Coronary artery (tissue), 2 donors: ENCODE measurements at places on chromosomes 4 and X.

DNA sequence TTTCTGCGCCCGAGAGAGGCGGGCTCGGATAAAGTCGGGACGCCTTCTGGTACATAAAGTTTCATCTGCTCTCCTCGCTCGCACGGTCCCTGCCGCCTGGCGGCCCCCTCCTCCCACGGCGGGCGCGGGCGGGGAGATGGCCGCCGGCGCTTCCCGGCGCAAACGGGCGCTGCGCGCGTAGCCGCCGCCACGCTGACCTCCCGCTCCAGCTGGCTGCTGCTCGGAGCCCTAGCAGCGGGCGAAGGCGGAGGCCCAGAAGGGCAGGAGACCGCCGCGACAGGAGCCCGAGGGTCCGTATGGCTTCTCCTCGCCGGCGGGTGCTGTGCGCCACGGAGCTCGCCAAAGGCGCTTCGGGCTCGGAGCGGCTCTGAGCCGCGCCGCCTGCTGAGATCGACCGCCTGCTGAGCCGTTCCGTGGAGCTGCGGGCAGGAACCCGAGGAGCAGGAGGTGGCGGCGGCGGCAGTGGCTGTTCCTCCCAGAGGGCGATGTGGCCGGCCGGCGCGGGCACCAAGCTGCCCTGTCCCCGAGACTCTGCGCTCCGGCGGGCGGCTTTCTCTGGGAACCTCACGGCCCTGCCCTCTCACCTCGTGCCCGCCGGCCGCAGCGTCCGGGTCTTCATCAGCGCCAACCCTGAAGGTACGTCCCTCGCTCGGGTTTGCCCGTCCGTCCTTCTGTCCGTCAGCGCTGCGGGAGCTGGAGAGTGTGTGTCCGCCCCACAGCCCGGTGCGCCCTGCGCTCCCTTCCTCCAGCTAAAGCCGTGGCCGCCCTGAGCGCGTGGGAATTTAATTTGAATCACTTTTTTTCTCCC, at the start of gene NWD2:
Gene NWD2, plus strand, starts transcription at position 161 of the 808 bp plus-strand sequence. Its CDS starts 325 bp downstream, at position 486.
- DNase-seq: no peak

DNA sequence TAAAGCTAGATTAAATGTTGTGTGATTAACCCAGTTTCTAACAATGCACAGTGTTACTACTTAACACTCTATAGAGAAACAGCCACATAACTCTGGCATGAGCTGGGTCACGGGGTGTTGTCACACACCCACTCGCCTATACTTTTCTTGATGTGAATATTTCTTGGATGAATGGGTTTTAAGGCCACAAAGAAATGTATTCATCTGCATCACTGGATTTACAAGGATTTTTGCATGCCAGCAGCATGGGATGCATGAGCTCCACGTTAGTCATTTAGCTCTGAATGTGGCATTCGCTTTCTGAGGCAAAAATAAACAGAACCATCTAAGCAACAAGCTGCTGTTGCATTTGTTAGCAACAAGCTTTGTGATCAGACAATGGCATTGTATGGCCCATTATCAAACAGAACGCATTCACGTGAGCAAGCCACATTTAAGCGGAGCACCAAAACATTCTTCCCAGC, 89.7 kb downstream of the LRP2BP start:
- no peak for DNase-seq

DNA sequence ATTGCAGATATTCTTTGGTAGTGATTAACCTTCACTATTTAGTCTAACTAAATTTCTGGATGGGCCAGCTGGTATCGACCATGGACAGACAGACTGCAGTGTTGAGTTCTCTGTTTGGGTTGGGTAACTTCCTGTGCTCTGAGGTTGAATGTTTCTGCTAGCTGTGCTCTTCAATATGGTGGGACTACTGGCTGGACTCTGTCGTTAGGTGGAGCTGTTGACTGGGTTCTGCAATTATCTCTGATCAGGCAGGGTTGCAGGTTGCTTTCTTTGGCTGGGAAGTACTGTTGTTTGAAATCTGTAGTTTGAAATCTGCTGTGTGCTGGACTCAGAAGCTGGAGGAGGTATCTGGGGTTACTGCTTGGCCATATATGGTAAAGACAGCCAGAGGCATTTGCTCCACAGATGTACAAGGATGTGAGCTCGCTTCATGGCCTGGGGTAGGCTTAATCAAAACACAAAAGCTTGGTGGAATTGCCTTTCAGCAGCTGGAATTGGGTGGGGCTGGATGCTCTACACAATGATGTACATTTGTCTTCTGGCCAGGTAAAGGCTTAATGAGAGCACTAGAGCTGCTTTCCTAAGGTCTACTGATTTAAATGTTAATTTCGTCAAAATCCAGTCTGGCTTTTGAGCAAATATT, 1472.0 kb downstream of the FAM133A start:
- no peak for DNase-seq

DNA sequence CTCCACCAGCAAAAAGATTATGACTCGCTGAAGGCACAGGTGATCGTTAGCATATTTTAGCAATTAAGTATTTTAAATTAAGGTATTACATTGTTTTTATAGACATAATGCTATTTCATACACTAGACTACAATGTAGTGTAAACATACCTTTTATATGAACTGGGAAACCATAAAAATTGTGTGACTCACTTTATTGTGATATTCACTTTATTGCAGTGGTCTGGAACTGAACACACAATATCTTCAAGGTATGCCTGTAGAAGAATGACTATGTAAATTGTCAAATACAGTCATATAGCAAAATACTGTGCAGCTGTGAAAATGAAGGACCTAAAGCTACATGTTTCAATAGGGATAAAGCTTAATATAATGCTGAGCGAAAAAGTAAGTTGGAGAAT, 26.6 kb upstream of the MAML3 start:
- no peak for DNase-seq

DNA sequence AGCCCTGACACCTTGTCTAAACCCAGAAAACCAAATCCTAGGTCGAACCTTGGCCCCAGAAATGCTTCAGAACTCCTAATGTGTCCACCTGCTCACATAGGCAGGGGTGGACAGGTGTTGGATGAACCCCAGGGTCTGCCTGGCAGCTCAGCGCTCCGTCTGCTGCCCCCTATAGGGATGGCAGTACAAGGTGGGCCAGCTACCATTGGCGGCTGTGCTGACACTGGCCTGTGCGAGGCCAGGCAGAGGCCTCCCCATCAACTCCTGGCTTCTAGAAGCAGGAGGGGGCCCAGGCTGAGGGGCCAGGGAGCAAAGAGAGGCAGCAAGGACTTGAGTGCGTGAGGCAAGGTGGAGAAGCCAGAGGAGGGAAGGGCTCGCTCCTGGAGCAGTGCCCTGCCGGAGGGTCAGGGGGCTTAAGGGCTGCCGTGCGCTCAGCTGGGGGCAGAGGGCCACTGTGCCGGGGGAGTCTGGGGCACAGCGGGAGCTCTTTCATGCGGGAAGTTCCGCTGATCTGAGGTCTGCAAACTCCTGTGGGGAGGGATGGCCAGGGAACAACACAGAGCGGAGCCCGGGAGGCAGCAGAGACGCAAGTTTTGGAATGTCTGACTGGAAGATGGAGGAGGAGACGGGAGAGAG, 20.6 kb downstream of the CCNQ start:
- DNase-seq: no peak

DNA sequence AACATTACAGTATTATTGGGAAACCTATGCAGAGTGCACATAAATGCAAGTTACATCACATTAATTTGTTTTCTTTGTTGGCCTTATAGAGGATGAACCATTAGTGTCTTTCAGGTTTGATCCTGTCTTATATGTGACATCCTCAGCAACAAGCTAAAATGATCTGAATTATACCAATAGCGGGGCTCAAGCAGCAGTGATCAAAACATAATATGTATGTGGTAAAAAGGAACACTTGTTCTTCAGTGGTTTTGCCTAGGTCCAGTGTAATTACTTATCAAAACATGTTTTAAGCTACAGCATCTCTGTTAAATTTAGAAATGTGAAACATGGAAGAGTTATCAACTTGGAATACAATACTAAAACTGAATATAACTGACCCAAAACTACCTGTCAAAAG, 9.1 kb downstream of the TAF9B start:
- DNase-seq: no peak

GRCh38 chr4:137283737-137284136, 248.6 kb downstream of the PCDH18 start:
- no peak for DNase-seq

- no peak for DNase-seq
Observed at GRCh38 chrX:43876680-43877079, 5.6 kb downstream of the MAOB start.

GRCh38 chr4:61036071-61036684, 163.9 kb upstream of the ADGRL3 start:
- no peak for DNase-seq

DNA sequence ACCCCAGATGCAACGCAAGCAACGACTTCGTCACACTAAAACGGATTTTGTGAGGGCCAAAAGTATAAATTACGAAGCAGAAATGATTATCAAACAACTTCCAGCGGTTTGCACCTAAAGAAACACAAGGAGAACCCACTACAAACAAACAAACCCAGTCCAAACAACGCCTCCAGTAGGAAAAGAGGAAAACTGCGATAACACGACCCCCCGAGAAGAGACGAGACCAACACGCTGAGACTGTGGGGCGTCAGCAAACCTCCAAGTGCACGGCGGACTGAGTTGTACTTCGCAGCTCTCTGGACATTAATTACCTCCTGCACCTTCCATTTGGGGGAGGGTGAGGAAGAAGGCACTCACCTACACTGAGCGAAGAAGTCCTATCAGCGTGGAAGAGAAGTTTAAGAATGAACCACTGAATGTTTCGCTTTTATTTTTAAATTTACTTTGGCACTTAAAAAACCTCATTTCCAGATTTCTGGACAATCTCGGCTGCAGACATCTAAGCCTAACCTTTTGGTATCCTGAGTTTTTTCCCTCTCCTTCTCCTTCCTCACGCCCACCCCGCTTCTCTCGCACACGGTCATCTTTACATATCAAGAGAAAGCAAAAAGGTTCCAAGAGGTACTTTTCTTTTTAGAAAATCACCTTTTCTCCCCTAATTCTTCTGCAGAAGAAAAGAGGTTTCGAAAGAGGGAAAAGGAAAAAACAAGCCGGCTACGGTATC, at the start of gene MAB21L2:
Gene MAB21L2, plus strand, starts transcription at position 6 of the 727 bp plus-strand sequence. CDS start 879 bp downstream, outside the sequence.
- no peak for DNase-seq

DNA sequence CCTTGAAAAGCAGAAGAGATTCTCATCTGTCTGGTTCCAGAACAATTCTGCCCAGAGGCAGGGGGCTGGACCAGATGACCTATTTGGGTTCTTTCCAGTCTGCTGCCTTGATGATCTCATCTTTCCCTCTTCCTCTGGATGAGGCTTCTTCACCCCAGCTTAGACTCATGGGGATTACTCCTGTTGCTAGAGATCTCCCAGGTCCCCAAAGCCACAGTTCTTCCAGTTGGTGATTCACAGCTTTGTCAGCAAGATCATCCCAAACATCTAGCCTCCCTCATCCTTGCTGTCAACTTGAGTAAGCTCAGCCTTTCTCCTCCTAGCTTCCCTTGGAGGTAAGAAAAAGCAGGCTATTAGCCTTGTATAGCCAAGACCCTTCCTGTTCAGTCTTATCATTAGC, 64.2 kb upstream of the PJA1 start:
- no peak for DNase-seq

DNA sequence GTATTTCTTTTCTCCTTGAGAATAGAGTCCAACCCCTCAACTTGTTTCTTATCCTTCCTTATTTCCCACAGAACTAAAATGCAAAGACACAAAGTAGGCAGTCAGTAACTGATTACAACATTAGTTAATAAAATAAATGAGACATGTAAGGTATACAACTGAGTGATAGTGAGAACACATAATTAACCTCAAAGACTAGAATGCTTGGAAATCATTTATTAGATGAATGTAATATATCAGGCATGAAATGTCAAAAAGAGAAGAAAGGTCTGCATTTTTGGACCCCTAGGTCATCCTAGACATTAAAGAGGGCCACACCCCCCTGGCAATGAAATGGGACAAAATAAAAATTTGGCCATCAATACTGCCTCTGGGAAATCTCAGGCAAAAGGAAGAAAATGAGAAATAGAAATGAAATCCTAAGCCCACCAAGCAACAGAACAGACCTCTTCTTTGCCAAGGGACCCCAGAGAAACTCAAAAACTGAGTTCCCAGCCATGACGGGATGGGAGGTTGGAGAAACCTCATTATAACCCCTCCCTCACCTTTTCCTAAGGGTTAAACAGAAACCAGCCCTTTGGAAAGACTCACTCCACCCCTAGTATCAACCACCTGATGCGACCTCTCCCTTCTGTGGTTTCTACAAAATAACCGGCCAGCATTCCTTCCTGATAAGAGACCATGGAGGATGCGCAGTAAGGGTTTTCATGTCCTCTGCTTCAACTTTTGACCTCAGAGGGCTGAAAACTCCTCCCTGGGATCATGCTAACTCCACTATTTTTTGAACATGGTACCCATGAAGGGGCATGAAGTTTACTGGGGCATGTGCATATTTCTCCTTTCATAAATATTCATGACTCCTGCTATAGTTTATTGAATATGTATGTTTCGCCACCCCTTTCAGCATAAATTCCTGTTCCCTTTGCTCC, 90.0 kb upstream of the EXOC1L start:
- no peak for DNase-seq
